ENCODE measurements at places on chromosomes 11 and 22.

DNA sequence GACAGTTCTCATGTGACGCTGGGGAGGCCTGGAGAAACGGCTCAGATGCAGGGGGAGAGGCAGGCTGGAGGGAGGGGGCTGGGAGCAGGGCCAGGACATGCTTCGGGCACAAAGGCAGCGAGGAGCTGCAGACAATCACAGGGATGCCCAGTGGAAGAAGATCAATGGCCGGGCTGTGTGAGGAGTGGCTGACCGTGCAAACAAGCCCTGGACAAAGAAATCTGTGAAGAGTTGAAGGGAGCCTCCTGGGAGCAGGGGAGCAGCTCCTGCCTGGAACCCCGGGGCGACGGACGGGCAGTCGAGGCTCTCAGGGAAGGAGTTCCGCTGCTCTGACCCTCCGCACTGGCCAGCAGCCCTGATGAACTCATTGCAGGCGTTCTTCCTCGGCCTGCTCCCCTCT is 126.7 kb upstream of the B3GAT1 start:
- no peak for DNase-seq

DNA sequence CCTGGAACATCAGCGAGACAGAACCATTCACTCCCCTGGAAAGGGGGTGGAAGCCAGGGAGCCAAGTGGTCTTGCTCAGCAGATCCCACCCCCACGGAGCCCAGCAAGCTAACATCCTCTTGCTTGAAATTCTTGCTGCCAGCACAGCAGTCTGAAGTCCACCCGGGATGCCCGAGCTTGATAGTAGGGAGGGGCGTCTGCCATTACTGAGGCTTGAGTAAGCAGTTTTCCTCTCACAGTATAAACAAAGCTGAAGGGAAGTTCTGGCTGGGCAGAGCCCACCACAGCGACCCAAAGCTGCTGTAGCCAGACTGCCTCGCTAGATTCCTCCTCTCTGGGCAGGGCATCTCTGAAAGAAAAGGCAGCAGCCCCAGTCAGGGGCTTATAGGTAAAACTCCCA is 764.8 kb upstream of the LUZP2 start:
- no peak for DNase-seq

- no peak for DNase-seq
These were observed 11.0 kb downstream of the CSTPP1 start for GRCh38 chr11:46947399-46948077.

DNA sequence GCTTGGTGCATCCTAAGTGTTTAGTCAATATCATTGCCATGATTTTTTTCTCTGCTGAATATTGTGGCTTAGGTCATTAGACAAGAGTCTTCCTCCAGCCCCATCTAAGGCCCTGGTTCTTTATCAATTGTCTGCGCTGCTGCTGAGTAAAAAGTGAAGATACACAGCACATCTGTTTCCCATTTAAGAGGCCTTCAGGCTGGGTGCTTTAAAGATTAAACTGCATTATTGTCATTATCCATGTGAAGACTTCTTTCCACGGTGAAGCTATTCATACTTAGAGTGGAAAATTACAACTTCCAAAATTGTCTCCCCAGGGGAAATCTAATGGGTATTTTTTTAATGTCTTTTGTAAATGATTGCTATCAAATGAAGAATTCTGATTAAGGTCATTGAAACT is 719.8 kb upstream of the LRRC4C start:
- DNase-seq: no peak

DNA sequence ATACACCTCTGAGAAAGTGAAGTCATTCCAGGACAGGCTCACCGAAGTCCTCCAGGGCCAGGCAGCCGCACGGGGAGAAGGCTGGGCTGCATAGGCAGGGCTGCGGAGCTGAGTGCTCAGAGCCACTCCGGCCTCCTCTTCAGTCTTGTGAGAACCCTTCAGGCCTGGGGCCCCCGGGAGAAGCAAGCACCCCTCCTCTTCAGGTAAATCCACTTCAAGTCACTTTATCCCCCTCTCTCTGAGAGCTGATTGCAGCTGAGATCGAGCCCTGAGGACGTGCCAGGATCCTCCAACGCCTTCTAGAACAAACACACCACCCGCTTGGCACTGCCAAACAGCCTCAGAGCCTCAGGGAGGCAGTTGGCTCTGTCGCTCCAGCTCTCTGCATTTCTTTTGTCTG is 1526.3 kb downstream of the BRD1 start:
- no peak for DNase-seq

- DNase-seq: no peak
These were observed 127.6 kb downstream of the DBX1 start for GRCh38 chr11:20032577-20033260.

- no peak for DNase-seq
These were observed 49.8 kb upstream of the CYP2D6 start for GRCh38 chr22:42180349-42180842.

DNA sequence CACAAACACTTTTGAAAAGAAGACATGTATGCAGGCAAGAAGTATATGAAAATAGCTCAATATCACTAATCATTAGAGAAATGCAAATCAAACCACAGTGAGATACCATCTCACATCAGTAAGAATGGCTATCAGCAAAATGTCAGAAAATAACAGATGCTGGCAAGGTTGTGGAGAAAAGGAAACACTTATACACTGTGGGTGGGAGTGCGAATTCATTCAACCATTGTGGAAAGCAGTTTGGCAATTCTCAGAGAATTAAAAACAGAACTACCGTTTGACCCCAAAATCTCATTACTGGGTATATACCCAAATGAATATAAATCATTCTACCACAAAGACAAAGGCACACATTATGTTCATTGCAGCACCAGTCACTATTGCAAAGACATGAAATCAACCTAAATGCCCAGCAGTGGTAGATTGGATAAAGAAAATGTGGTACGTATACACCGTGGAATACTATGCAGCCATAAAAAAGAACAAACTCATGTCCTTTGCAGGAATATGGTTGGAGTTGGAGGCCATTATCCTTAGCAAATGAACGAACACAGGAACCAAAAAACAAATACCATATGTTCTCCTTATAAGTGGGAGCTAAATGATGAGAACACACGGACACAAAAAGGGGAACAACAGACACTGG is 18.5 kb downstream of the MMP13 start:
- DNase-seq: no peak

DNA sequence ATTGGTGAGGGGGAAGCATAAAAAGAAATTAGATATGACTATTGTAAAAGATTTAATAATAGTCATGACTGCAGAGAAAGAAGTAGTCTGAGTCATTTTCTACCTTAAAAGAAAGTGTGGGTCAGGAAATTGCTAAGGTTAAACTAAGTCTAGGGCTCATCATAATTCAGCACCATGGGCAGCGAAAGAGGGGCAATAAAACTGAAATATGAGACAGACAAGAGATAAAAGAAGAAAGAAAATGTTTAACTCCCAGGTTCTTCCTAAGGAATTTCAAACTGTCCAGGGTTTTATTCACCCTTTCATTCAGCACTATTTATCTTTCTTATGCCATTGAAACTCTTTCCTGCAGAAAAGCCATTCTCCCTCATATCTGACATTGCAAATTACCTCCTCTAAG is 114.4 kb upstream of the API5 start:
- peak; percentile 4 for DNase-seq

GRCh38 chr11:67698247-67698646 is 23.8 kb upstream of the ALDH3B2 start:
- no peak for DNase-seq

GRCh38 chr11:44971185-44971584 is 20.5 kb upstream of the TP53I11 start:
- DNase-seq: no peak

- DNase-seq: no peak
These were observed 34.4 kb downstream of the FBXO7 start for GRCh38 chr22:32509045-32509444.

- DNase-seq: no peak
These were observed 73.2 kb upstream of the CAPRIN1 start for GRCh38 chr11:33978376-33978775.

GRCh38 chr11:133598906-133599305 is 66.6 kb upstream of the OPCML start:
- no peak for DNase-seq

- DNase-seq: peak; percentile 64
These were observed 38.6 kb upstream of the SC5D start for GRCh38 chr11:121253951-121254350.

GRCh38 chr11:91587131-91587530 is 637.5 kb upstream of the FAT3 start:
- DNase-seq: peak; percentile 20

GRCh38 chr11:130602641-130603334 is 154.3 kb downstream of the ADAMTS15 start:
- no peak for DNase-seq

- no peak for DNase-seq
These were observed 22.1 kb downstream of the PRDM11 start for GRCh38 chr11:45168366-45169130.

GRCh38 chr11:72821221-72821919 is 7.2 kb downstream of the ATG16L2 start:
- no peak for DNase-seq

- DNase-seq: peak; percentile 73
These were observed 128.1 kb upstream of the TOP3B start for GRCh38 chr22:22110548-22111266.

DNA sequence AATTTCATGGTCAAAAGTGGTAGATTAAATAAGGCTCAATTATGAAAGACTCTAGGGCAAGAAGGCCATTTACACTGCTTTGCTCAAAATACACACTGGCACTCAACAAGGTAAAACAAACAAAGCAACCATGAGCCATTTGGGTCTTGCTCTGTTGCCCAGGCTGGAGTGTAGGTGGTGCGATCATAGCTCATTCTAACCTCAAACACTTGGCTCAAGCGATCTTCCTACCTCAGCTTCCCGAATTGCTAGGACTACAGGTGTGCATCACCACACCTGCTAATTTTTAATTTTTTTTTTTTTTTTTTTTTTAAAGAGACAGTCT is 10.9 kb upstream of the AGBL2 start:
- DNase-seq: no peak

- DNase-seq: no peak
These were observed 17.6 kb upstream of the CADM1 start for GRCh38 chr11:115521825-115522224.

GRCh38 chr11:35003186-35003585 is 86.8 kb downstream of the PDHX start:
- no peak for DNase-seq

DNA sequence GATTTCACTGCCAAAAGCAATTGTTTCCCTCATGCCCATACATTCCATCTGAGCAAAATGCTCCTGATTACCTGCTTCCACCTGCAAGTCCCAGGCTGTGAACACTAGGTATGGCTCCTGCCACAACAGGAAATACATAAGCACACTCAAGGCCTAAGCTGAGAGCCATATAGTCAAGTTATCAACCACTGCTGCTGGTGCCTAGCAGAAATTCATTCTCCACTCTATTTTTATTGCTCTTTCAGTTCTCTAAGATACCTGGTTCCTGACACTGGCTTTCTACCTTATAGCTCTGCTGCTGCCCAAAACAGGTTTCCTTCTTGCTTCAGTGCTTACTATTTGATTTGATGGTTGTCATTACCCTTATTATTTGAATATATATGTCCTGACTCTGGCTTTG is 31.6 kb downstream of the SLC36A4 start:
- DNase-seq: no peak

DNA sequence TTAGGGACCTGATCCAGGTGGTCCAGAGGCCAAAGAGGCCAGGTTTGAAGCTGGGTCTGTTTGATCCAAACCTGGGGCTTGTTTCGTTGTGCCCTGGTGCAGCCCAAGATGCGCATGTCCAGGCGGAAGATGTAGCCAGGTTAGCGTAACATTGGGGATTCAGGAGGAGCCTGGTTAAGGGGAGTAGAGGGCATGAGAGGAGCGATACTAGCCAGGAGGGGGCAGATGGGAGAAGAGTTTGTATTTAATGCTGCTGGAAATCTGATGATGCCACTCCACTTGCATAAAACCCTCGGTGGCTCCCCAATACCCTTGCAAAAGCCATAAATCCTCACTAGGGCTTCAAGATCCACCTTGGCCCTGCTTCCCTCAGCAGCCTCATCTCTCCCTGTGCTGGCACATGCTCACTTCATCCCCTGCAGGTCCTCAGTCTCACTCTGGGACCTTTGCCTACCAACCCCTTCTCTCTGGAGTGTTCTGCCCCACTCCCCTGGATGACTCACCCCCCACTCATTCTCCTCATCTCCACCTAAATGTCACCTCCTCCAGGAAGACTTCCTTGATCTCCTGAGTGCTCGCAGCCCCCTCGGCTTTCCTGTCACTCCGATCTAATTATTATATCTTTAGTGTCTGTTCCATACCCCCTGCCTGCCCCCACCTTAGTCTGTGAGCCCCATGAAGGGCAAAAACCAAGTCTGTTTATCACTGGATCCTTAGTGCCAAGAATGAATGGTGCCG is 95.9 kb downstream of the MIAT start:
- no peak for DNase-seq

DNA sequence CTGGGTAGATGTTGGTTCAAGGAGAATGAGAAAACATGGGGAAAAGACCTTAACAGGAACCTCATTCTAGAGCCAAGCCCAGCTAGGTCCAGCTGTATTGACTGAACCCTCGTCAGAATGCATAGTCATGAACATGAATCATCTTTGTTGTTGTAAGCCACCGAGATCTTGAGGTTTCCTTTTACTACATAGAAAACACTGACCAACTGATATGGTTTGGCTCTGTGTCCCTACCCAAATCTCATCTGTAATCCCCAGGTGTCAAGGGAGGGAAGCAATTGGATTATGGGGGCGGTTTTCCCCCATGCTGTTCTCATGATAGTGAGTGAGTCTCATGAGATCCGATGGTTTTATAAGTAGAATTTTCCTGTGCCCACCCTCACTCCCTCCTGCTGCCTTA is 19.4 kb upstream of the PHOX2A start:
- DNase-seq: peak; percentile 51

GRCh38 chr11:72223615-72224563 is 678 bp upstream of the INPPL1 start:
- peak; percentile 60 for DNase-seq

- DNase-seq: no peak
These were observed 7.4 kb downstream of the GDPD4 start for GRCh38 chr11:77294040-77294439.

DNA sequence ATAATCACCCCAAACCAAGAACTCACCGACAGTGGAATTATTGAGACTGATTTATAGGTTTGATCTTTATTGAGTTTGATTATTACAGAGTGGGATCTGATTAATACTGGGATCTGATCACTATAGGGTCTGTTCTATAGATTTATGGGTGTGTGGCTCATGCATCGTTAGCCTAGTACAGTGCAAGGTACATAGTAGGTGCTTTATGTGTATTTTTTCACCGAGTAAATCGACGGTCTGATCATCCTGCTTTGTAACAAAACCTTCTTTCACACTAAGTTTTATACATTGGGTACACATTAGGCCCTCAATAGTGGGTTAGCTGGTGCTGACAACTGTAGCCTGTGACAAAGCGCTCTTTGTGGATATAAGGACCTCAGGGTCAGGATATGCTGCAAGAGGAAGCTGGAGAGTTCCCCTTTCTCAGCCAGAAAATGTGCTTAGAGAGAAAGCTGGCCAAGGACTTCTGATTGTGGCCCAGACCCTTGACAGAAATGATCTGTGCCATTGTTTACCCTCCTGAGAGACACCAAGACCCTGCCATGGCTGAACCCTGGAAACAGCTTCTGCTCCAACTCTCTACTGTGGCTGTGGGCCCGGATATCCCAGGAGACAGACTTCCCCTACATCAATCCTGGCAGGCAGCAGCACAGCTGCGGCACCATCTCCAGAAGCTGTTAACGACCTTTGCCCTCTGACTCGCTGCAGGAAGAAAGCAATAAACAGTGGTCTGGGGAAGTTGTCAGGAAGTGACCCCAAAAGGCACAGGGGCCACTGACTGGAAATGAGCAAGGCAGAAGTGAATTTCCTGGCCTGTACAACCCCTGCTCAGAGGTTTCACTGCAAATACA is 16.1 kb upstream of the TPP1 start:
- no peak for DNase-seq

GRCh38 chr11:2377511-2378443 is 667 bp downstream of the CD81 start:
- peak; percentile 46 for DNase-seq

- DNase-seq: no peak
These were observed 12.3 kb downstream of the TMEM216 start for GRCh38 chr11:61404641-61405040.

Data from PC-3 (cell line).